SJSA1 (cell line): ENCODE measurements at places on chromosomes 3 and 15. TPM values are rescaled to one million over a fixed set of nuclear protein-coding genes. Genes with fewer than 3 reads are reported as not detected.

- peaks cover 9% of the 10 kb centered on the region for H3K36me3 ChIP-seq
- no peak overlapping the region for H3K27ac ChIP-seq
- peaks cover 10% of the 10 kb centered on the region for H3K4me1 ChIP-seq
- no peak for DNase-seq
Observed at GRCh38 chr15:43552256-43552655, 34.8 kb downstream of the MAP1A start.

FBXL22 gene
- total RNA-seq, result 0.18 and 2.1 TPM in 2 replicates

- no peak for DNase-seq
- H3K27ac ChIP-seq, result no peak overlapping the region
- no peaks in the 10 kb centered on the region for H3K27me3 ChIP-seq
- no peaks in the 10 kb centered on the region for H3K36me3 ChIP-seq
Observed at GRCh38 chr3:171557173-171557572, 97.0 kb upstream of the TNIK start.

IGSF11 gene
- 0.18 and 1.0 TPM in 2 replicates for total RNA-seq

- peaks cover 12% of the 10 kb centered on the region for H3K4me1 ChIP-seq
- H3K36me3 ChIP-seq, result no peaks in the 10 kb centered on the region
- no peaks in the 10 kb centered on the region for H3K27me3 ChIP-seq
- no peak overlapping the region for H3K27ac ChIP-seq
Observed at GRCh38 chr3:138861798-138862197, 27.1 kb upstream of the PIK3CB start.

DNA sequence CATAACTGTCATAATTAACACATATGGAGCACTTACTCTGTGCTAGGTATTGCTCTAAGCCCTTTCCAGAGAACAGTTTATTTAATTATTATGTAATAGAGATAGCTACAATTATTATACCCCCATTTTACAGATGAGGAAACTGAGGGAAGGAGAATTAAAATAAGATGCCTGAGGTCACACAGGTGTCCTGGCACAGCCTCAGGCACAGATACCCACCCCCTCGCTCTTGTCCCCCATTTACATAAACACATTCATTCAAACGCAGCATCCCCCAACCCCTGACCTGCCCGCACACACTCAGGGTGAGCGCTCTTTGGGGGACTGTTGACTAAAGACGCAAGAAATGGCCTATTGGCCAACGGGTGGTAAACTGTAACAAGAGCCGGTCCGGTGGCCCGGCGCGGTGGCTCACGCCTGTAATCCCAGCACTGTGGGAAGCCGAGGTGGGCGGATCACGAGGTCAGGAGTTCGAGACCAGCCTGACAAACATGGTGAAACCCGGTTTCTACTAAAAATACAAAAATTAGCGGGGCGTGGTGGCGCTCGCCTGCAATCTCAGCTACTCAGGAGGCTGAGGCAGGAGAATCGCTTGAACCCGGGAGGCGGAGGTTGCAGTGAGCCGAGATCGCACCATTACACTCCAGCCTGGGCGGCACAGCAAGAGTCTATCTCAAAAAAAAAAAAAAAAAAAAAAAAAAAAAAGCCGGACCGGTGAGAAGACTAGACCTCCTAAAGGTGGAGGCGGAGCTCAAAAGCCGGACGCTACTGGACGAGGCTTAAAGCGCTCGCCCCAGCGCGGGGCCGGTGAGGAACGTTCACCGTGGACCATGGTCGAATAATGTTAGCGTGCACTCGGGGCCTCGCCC, 1.9 kb upstream of the ISL2 start:
- H3K4me1 ChIP-seq, result peaks cover 13% of the 10 kb centered on the region
- peak; percentile 33 for DNase-seq
- H3K27me3 ChIP-seq, result peaks cover 7% of the 10 kb centered on the region
- H3K27ac ChIP-seq, result no peak overlapping the region
- H3K36me3 ChIP-seq, result no peaks in the 10 kb centered on the region

MKRN3 gene
- total RNA-seq, result 0.11 and 0.38 TPM in 2 replicates

IL20RB gene
- total RNA-seq, result 3.2 and 3.6 TPM in 2 replicates

IMPG2 gene
- 0.05 and 0.09 TPM in 2 replicates for total RNA-seq

DNA sequence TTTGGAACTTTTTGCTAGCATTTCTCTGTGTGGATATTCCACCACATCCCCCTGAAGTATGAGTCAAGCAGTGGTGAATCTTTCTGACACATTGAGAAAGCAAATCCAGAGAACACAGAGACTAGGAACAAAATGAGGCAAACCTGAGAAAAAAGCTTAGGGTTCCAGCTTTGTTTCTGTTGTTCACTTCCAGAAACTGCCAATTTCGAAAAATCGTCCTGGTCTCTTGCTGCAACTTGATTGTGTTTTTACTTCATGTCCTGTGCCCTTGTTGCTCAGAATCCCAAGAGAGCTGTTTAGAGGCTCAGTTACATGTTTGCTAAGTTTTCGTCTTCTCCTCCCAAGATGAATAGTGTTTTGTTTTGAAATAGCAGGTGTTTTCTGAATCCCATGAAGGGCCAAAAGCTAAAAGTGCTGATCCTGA, 13.7 kb downstream of the MAP2K1 start:
- peaks cover 12% of the 10 kb centered on the region for H3K36me3 ChIP-seq
- no peaks in the 10 kb centered on the region for H3K27me3 ChIP-seq
- no peak for DNase-seq

SLC25A36 gene
- total RNA-seq, result 23.6 and 34.2 TPM in 2 replicates

DNA sequence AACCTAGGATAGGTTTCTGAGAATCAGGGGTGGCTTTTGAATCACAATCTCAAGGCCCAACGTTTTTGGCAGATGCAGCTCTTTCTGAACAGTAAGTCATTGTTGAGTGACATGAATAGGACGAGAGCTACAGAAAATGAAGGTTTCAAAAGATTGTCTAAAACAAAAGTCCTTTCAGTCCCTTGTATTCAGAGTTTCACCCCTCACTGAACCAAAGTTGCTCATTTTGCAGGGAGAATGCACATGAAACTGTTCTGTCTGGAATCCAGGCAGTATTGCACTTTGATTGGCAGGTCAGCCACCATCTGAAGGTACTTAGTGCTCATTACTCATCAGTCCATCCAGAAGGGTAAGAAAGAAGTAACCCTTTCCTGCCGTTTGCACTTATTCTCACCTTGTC, 24.1 kb upstream of the RASGRP1 start:
- H3K27me3 ChIP-seq, result no peaks in the 10 kb centered on the region
- no peak overlapping the region for H3K27ac ChIP-seq
- H3K4me3 ChIP-seq, result no peak overlapping the region
- DNase-seq, result no peak

GPR15 gene
- not detected in 2 replicates for total RNA-seq

ZNF106 gene
- total RNA-seq, result 61.6 and 62.4 TPM in 2 replicates

GRCh38 chr3:46243560-46243959, 1.3 kb downstream of the CCR3 start:
- H3K4me1 ChIP-seq, result peaks cover 16% of the 10 kb centered on the region
- no peak overlapping the region for H3K27ac ChIP-seq
- H3K27me3 ChIP-seq, result no peaks in the 10 kb centered on the region
- H3K36me3 ChIP-seq, result no peaks in the 10 kb centered on the region
- no peak for DNase-seq

CYP8B1 gene
- not detected in 2 replicates for total RNA-seq

DNA sequence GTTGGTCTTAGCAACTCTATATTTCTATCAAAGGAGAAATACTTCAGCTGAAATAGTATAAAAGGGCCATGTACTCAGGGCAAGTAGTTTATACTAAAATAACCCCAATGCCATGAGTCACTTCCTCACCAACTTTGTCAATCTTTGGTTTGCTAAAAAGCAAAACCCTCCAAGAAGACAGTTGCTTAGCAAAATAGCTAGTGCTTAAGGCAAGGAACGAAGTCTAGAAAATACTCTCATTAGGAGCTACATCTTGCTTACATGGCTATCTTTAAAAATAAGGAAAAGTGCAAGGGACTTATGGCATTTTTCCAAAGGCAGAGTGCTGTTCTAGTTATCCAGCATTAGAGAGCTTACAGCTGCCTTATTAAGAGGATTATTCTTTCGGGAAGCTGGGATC, 28.4 kb downstream of the P3H2 start:
- H3K4me3 ChIP-seq, result no peak overlapping the region
- H3K4me1 ChIP-seq, result peaks cover 82% of the 10 kb centered on the region
- H3K36me3 ChIP-seq, result peaks cover 15% of the 10 kb centered on the region
- DNase-seq, result no peak
- peak overlapping the region; percentile 90 for H3K27ac ChIP-seq

TMEM266 gene
- total RNA-seq, result 0.21 and 1.4 TPM in 2 replicates

A4GNT gene
- not detected in 2 replicates for total RNA-seq

- no peaks in the 10 kb centered on the region for H3K4me1 ChIP-seq
- DNase-seq, result no peak
- no peaks in the 10 kb centered on the region for H3K27me3 ChIP-seq
- H3K4me3 ChIP-seq, result no peak overlapping the region
- H3K27ac ChIP-seq, result no peak overlapping the region
Observed at GRCh38 chr3:62981962-62982361, 106.7 kb upstream of the CADPS start.

DNA sequence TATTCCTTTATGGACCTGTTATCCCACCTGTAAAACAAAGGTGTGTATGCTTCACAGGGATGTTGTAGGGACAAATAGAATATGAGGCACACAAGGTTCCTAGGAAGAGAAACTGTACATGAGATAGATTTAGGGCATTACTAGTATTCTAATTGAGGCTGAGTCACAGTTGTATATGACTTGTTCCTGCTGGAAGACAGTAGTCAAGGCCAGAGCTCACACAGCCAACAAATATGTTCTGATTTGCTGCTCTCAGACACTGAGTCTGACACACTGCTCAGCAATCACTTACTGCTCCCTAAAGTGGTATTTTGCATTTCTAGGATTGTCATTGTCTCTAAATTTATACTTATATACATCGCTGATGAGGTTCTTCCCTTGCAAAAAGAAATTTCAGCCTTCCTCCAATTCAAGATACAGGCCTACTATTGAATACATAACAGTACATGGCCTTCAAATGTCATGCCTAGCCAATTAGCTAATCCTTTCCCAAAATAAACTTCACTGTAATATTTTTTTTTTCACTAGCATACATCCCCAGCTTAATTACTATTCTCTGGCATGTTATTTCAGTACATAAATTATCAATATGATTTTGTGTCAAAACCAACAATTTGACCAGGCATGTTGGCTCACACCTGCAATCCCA, 69.8 kb downstream of the TIGIT start:
- no peak for DNase-seq
- no peaks in the 10 kb centered on the region for H3K27me3 ChIP-seq
- peaks cover 7% of the 10 kb centered on the region; the same call in 1 of the 2 replicates for H3K4me1 ChIP-seq
- H3K36me3 ChIP-seq, result no peaks in the 10 kb centered on the region

DNA sequence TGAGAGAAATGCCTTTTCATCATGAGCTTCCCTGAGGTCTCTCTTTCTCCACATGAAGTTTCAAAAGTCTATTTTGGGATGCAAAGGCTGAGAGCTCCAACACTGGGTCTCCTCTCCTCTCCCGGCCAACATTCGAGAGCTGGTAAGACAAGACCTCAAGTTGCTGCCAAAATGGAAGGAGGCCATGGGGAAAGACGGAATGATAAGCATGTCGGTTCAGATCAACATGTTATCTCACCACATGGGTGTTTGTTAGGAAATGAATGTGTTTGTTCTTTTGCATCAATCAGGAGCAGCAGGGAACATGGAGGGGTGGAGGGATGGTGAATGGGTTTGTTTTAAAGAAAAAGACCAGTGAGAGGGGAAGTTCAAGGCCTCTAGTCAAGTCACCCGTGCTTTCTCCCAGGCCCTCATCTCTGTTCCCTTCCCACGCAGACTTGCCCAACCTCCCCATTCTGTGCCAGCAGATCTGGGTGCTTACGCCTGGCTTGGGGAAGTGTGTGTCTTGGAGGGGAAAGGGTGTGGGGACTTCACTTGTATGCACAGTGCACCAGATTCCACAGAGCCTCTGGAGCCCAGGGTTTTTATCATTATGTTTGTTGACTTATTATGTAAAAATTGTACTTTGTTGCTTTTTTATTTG, 23.5 kb upstream of the ATP10A start:
- no peak for DNase-seq
- no peak overlapping the region for H3K4me3 ChIP-seq
- H3K4me1 ChIP-seq, result peaks cover 36% of the 10 kb centered on the region
- no peaks in the 10 kb centered on the region for H3K27me3 ChIP-seq
- H3K27ac ChIP-seq, result no peak overlapping the region

CP gene
- 1.7 TPM in 1 of 2 replicates, not detected in the other for total RNA-seq

GRCh38 chr3:30970183-30970582, 75.7 kb upstream of the GADL1 start:
- H3K4me3 ChIP-seq, result no peak overlapping the region
- no peaks in the 10 kb centered on the region for H3K4me1 ChIP-seq
- DNase-seq, result peak; percentile 16
- 0 out of 2 replicates have a peak, but pooled peaks cover 2% of the 10 kb centered on the region for H3K27me3 ChIP-seq
- H3K27ac ChIP-seq, result no peak overlapping the region

DNA sequence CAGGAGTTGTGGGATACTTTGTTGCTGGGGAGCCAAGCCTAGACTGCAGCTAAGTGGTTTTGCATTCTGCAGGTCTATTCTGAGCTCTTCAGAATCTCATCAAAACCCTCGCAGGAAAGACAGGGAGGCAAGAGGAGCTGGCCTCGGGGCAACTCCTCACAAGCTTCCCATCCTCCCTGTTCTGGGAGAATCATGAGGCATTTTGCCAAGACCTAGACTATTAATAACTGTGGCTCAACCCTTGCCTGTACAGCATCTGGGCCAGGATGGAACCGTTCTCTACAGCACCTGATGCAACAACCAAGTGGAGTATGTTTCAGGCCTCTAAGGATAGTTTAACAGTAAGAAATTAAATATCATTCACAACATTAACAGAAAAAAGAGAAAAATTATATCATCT, 20.2 kb upstream of the SLC6A20 start:
- no peaks in the 10 kb centered on the region for H3K27me3 ChIP-seq
- no peak overlapping the region for H3K27ac ChIP-seq
- DNase-seq, result no peak
- no peak overlapping the region for H3K4me3 ChIP-seq
- no peaks in the 10 kb centered on the region for H3K36me3 ChIP-seq
- H3K4me1 ChIP-seq, result peaks cover 21% of the 10 kb centered on the region

GRCh38 chr3:133894353-133895207, 1.1 kb downstream of the RAB6B start:
- no peak for DNase-seq
- no peaks in the 10 kb centered on the region for H3K36me3 ChIP-seq
- H3K27ac ChIP-seq, result no peak overlapping the region
- no peak overlapping the region for H3K4me3 ChIP-seq

- H3K27me3 ChIP-seq, result no peaks in the 10 kb centered on the region
- peaks cover 5% of the 10 kb centered on the region for H3K4me1 ChIP-seq
- H3K4me3 ChIP-seq, result no peak overlapping the region
- H3K27ac ChIP-seq, result no peak overlapping the region
Observed at GRCh38 chr3:127867986-127868385, 45.7 kb upstream of the MGLL start.

ARPIN gene
- total RNA-seq, result 4.0 and 8.2 TPM in 2 replicates

GRCh38 chr15:46525984-46526725, 891.3 kb downstream of the SQOR start:
- H3K4me3 ChIP-seq, result no peak overlapping the region
- DNase-seq, result no peak
- H3K27me3 ChIP-seq, result no peaks in the 10 kb centered on the region
- no peak overlapping the region for H3K27ac ChIP-seq
- H3K4me1 ChIP-seq, result no peaks in the 10 kb centered on the region
- H3K36me3 ChIP-seq, result no peaks in the 10 kb centered on the region

IGF1R gene
- total RNA-seq, result 7.8 and 14.1 TPM in 2 replicates

DNA sequence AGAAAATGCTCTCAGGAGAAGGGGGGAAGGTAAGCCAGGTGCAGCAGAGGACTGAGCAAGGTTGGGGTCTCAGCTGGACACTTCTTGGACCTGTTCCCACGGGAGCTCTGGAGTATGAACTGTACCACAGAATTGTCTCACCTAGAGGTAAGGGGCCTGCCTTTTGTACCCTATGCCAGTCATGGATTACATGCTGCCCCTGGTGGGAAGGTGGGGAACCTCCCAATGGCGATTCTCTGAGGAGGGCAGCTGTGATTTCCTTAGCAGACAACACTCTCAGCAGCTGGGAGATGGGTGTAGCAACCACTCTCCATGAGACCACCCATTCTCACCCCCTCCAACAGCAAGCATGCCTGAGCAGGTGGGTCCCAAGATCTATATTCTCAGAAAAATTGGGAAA, 329.4 kb upstream of the CTNNB1 start:
- no peaks in the 10 kb centered on the region for H3K27me3 ChIP-seq
- H3K4me1 ChIP-seq, result no peaks in the 10 kb centered on the region
- no peaks in the 10 kb centered on the region for H3K36me3 ChIP-seq
- DNase-seq, result no peak

SH3GL3 gene
- total RNA-seq, result 0.60 and 0.66 TPM in 2 replicates
